ENCODE measurements at places on chromosomes 2 and 18.

- DNase-seq: no peak
Observed at GRCh38 chr2:95034221-95034620, 8.7 kb downstream of the MAL start.

DNA sequence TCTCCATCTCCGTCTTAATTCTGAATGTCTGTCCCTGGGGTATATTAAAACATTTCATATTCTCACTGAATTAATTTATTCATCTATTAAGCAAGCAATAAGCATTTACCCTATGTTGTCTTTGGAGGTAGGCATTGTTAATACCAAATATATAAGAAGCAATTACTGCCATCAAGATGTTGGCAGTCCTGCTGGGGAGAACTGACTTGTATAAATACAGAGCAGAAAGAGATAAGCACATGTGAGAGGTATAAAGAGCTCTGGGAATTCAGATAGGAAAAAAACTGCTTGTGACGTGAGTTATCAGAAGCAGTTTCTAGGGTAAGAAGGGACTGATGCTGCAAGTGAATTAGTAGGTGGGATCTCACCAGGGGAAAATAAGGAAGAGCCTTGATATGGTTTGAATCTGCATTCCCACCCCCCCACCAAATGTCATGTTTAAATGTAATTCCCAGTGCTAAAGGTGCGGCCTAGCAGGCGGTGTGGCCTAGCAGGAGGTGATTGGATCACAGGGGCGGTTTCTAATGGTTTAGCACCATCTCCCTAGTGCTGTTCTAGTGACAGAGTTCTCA is 286.8 kb downstream of the RAD51AP2 start:
- no peak for DNase-seq

DNA sequence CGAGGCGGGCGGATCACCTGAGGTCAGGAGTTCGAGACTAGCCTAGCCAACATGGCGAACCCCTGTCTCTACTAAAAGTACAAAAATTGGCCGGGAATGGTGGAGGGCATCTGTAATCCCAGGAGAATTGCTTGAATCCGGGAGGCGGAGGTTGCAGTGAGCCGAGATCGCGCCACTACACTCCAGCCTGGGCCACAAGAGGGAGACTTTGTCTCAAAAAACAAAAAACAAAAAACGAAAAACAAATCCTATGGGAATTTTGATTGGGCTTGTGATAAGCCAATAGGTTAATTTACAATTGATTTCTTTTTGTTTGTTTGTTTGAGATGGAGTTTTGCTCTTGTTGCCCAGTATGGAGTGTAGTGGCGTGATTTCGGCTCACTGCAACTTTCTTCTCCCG is 24.2 kb upstream of the TOGARAM2 start:
- no peak for DNase-seq

- DNase-seq: no peak
Observed at GRCh38 chr2:107984707-107985106, 1.6 kb upstream of the SLC5A7 start.

- DNase-seq: no peak
Observed at GRCh38 chr18:22912835-22913234, 20.3 kb upstream of the RBBP8 start.

GRCh38 chr2:207331674-207332073 is 165.9 kb upstream of the KLF7 start:
- DNase-seq: no peak
